ENCODE measurements at places on chromosomes 7 and 10. TPM values are rescaled to one million over a fixed set of nuclear protein-coding genes. Genes with fewer than 3 reads are reported as not detected.

DNA sequence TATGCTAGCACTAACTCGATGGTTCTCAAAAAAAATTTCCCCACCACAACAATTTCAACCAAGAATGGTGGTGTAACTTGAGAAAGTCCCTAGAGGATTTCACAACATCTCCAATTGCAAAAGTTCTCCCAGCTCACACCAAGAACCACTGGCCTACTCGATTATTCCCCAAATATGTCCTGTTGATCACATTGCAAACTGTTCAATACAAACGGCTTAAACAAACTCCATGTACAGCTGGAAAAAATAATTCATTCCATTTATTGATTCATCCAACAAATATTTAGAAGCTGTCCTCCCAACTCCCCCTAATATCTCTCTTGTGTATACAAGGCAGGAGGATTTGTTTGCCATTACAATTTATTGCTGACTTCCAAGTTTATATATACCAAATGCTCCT lies 19.1 kb downstream of the TMEM176B start:
- no peaks in the 10 kb centered on the region for H3K36me3 ChIP-seq
- no peaks in the 10 kb centered on the region for H3K27me3 ChIP-seq
- H3K4me3 ChIP-seq, result no peak overlapping the region

DNA sequence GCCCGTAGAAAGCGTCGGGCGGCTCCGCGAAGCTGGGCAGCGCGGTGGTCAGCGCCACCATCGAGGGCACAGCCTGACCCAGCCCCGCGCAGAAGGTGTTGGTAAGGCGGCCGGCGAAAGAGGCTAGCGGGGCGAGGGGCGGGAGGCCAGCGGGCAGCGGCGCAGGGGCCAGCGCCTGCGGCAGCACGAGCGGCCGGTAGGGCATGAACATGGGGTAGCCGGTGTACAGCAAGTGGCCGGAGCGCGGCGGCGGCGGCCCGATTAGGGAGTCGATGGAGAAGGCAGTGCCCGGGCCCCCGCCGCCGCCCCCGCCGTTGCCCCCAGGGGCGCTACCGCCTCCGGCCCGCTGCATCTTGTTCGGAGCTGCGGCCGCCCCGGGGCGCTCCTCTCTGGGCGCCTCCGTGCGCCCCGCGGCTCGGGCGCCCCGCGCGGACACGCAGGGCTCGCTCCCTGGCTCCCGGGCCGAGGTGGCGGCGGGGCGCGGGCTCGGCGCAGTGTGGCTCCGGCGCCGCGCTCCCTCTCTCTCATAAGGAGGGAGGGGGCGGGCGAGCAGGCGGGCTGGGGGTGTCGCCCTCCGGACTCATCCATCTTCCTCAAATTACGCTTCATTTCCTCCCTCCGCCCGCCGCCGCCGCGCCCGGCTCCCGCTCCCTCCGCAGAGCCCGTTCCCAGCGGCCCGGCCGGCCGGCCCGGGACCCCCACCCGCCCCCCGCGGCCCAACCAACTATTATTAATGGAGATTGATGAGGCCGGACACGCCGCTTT lies at the start of gene GBX1:
Gene GBX1, minus strand, starts transcription at position 498 of the 765 bp plus-strand sequence. Its CDS starts 146 bp downstream, at position 352.
- H3K36me3 ChIP-seq, result no peaks in the 10 kb centered on the region
- no peak within 1 kb of the TSS for H3K4me3 ChIP-seq
- peak; percentile 26 for DNase-seq
- H3K27ac ChIP-seq, result no peak within 1 kb of the TSS

The FBXL13 gene
- 0.66 TPM for total RNA-seq

- no peaks in the 10 kb centered on the region for H3K27me3 ChIP-seq
- H3K36me3 ChIP-seq, result no peaks in the 10 kb centered on the region
- no peak for DNase-seq
- no peak overlapping the region for H3K27ac ChIP-seq
- H3K4me1 ChIP-seq, result no peaks in the 10 kb centered on the region
Observed at GRCh38 chr7:2996141-2996540, 47.5 kb downstream of the CARD11 start.

DNA sequence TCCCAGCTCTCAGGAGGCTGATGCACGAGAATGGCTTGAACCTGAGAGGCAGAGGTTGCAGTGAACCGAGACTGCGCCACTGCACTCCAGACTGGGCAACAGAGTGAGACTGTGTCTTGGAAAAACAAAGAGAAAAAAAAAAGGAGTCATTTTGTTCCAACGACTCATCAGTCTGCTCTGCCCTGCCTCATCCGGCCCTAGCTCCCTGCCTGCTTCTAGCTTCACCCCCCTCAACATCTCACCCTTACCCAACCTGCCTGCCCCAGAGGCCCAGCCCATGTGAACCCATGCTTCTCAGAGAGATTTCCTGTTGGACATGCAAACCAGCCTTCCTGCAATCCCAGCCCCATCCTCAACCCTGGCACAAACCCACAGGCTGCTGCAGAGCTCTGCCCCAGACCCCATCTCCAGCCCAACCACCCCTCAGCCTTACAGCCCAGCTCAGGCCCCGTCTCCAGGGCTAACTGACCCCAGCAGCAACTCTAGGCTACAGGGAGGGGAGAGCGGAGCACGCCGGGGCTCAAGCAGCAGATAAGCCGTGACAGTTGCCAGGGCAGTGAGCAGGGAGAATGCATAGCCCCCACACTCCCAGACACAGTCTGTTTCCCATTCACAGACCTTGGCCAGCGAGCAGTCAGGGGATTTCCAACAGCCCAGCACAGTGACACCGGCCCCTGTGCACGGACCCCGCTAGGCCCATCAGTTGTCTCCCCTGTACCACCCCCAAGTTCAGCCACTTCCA lies 86.0 kb upstream of the KCTD7 start:
- H3K27me3 ChIP-seq, result no peaks in the 10 kb centered on the region
- no peak overlapping the region for H3K4me3 ChIP-seq
- no peak overlapping the region for H3K27ac ChIP-seq
- H3K36me3 ChIP-seq, result peaks cover 5% of the 10 kb centered on the region

- H3K4me3 ChIP-seq, result no peak overlapping the region
- no peak for DNase-seq
- H3K4me1 ChIP-seq, result no peaks in the 10 kb centered on the region
- no peaks in the 10 kb centered on the region for H3K27me3 ChIP-seq
- no peaks in the 10 kb centered on the region for H3K36me3 ChIP-seq
- no peak overlapping the region for H3K27ac ChIP-seq
Observed at GRCh38 chr10:8424555-8425211, 370.2 kb downstream of the GATA3 start.

The WIPF3 gene
- total RNA-seq, result 0.33 TPM

DNA sequence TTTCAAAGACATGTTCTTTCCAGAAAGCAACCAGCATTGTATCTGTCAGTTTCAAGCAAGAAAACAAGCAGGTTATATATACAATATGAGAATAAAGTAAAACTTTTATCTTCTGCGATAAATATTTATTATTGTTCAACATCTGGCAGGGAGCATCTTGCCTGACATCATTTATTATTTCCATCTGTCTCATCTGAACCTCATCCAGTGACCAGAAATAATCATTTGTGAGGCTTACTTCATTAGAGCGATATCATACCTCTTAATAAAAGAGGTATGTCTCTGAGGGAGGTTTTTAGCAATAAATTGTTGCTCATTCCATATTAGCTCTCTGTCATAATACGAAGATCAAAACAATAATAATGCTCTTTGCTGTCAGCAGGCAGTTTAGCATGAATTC lies 226.1 kb downstream of the CDC14C start:
- no peak overlapping the region for H3K27ac ChIP-seq
- no peak for DNase-seq
- no peak overlapping the region for H3K4me3 ChIP-seq
- H3K36me3 ChIP-seq, result no peaks in the 10 kb centered on the region
- H3K4me1 ChIP-seq, result no peaks in the 10 kb centered on the region

DNA sequence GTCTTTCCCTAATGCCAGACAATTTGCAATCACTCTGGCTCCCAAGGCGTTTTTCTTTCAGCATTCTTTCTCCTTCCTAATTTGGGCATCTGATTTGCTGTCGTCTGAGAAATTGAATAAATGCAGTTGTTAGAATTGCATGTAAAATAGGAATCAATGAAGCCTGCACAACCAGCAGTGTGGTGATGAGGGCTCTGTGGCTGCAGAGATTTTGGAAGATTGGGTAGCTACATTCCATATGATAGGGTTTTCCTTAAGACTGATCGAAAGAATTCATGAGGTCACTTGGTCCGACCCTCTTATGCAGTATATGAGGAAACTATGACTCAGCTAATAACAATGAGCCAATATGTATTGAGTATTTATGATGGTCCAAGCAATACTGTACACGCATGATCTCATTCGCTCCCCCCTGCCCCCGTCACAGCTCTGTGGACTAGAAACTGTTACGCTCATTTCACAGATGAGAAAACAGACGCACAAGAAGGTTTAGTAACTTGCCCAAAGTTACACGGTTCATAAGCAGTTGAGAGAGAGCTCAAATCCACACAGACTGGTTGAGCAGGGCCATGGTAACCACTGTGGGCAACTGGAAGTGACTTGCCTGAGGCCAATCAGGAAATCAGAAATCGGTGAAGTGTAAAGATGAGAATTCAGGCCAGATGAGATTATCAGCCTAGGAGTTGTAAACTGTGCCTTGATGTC lies 527.2 kb downstream of the GATA3 start:
- H3K36me3 ChIP-seq, result no peaks in the 10 kb centered on the region
- no peaks in the 10 kb centered on the region for H3K27me3 ChIP-seq
- no peak overlapping the region for H3K27ac ChIP-seq
- H3K4me3 ChIP-seq, result no peak overlapping the region
- no peak for DNase-seq

DNA sequence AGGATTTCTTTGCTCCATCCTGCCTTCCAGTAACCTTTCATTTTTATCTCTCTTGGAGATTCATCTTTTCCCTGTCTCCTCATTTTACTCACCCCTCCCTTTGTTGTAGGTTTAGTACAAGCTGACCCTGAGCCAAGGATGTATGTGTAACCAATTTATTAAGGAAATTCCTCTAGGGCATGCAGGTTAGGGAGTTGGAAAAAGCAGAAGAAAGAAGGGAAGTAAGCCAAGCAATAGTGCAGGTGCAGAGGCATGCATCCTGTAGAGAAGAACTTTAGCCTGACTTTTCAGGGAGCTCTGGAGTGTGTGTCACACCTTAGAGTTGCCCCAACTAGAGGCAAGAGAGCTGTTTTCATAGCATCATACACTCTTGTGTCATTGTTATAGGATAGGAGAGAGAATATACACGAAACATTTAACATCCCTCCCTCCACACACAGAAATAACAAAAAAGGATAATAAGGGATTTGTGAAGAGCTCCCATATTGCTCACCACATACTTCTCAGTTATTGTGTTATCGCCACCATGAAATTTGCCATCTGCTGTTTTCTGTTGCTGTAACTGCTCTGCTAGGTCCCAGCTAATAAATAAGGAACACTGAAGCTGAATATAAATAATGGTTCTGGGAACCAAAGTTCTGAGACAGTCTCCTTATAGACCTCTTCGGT lies 21.8 kb upstream of the SEMA3C start:
- H3K4me3 ChIP-seq, result no peak overlapping the region
- H3K27ac ChIP-seq, result peak overlapping the region; percentile 61
- DNase-seq, result no peak
- H3K4me1 ChIP-seq, result peaks cover 12% of the 10 kb centered on the region
- no peaks in the 10 kb centered on the region for H3K36me3 ChIP-seq

The CYP3A7 gene
- total RNA-seq, result 37.8 TPM

The PRLHR gene
- not detected for total RNA-seq

GRCh38 chr7:92716825-92717580 lies 119.4 kb downstream of the CDK6 start:
- no peaks in the 10 kb centered on the region for H3K36me3 ChIP-seq
- DNase-seq, result no peak
- H3K27me3 ChIP-seq, result no peaks in the 10 kb centered on the region
- peaks cover 2% of the 10 kb centered on the region for H3K4me1 ChIP-seq
- peak overlapping the region; percentile 87 for H3K27ac ChIP-seq

DNA sequence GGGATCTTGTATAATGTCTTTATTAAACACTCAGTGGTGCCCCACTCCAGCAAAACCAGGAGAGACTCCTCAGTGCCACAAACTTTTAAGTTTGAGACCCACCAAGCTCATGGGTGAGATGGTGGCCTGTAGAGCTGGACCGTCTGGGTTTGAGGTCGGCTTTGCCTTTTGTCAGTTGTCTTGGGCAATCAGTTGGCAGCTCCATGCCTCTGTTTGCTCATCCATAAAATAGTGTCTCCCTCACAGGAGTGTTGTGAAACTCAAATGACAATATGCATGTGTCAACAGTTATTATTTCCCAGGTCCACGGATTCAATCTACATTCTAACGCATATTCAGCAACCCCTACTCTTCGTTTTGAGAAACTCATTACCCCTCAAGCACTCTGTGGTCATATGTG lies 367.8 kb upstream of the C7orf33 start:
- no peaks in the 10 kb centered on the region for H3K27me3 ChIP-seq
- H3K4me1 ChIP-seq, result no peaks in the 10 kb centered on the region
- no peak overlapping the region for H3K4me3 ChIP-seq

DNA sequence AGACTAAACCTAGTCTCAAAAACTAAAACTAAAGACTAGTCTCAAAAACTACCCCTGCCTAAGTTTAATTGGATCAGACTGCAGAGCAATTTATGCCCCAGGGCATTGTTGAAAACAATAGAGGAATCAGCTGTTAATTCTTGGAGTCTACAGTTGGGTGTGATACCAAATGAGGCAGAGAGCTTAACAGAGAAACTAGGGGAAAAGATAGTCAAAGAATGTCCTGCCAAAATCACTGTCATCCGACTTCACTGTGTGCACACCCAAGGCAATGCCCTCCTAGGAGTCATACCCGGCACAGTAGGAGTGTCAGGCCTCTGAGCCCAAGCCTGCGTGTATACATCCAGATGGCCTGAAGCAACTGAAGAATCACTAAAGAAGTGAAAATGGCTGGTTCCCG lies 90.5 kb upstream of the TOMM7 start:
- no peaks in the 10 kb centered on the region for H3K4me1 ChIP-seq
- H3K4me3 ChIP-seq, result no peak overlapping the region
- no peak overlapping the region for H3K27ac ChIP-seq
- H3K36me3 ChIP-seq, result no peaks in the 10 kb centered on the region
- no peaks in the 10 kb centered on the region for H3K27me3 ChIP-seq

GRCh38 chr10:115706488-115707076 lies 566.4 kb downstream of the GFRA1 start:
- H3K27ac ChIP-seq, result no peak overlapping the region
- no peaks in the 10 kb centered on the region for H3K27me3 ChIP-seq
- H3K4me1 ChIP-seq, result no peaks in the 10 kb centered on the region
- H3K4me3 ChIP-seq, result no peak overlapping the region
- peak; percentile 64 for DNase-seq
- H3K36me3 ChIP-seq, result no peaks in the 10 kb centered on the region

- no peaks in the 10 kb centered on the region for H3K36me3 ChIP-seq
- DNase-seq, result no peak
- H3K27me3 ChIP-seq, result peaks cover 25% of the 10 kb centered on the region
- H3K4me3 ChIP-seq, result no peak overlapping the region
Observed at GRCh38 chr7:159370-160270, 32.8 kb upstream of the FAM20C start.

DNA sequence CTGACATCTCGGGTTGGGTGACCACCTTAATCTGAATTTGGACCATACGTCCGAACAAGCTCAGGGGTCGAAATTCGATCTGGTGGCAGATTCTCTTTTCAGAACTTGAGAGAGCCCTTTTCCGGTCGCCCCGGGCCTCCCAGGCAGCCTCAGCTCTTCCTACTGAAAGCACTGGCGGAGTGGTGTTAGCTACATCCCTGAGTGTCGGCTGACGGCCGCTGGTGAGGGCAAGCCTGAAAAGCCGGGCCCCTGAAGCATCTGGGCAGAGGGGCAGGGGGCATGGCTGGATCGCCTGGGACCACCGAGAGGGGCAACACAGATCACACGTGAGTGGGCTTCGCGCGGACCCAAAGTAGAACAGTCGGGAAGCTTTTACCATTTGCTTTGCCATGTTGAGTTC lies 116.1 kb downstream of the SMURF1 start:
- H3K27ac ChIP-seq, result no peak overlapping the region
- H3K27me3 ChIP-seq, result no peaks in the 10 kb centered on the region
- H3K4me3 ChIP-seq, result no peak overlapping the region
- DNase-seq, result no peak
- H3K4me1 ChIP-seq, result no peaks in the 10 kb centered on the region

The CFAP69 gene
- 6.2 TPM for total RNA-seq

The PON1 gene
- not detected for total RNA-seq

Measured in fibroblast of lung (primary cell).